ENCODE measurements at places on chromosomes 7 and 10. TPM values are rescaled to one million over a fixed set of nuclear protein-coding genes. Genes with fewer than 3 reads are reported as not detected.

DNA sequence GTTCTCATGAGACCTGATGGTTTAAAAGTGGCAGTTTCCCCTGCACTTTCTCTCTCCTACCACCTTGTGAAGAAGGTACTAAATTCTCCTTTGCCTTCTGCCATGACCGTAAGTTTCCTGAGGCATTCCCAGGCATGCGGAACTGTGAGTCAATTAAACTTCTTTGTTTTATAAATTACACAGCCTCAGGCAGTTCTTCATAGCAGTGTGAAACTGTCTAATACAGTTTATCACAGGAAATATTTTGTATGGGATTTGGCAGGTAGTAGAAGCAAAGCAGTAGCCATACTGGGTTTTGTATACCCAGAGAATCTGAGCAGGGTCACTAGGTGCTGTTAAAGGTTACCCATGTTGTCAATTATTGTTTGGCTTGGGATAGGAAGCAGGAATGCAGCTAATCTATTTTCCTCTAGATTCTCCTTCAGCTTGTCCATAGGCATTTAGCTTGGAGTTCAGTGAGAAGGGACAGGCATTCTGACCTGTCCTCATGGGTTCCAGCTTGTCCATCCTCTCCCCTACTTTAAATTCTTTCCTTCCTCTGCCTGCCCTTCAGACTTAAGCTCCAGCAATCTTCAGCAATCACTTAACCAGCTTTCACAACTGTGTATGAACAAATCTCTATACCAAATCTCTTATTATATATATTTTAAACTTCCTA lies 186.7 kb downstream of the PCLO start:
- DNase-seq, result no peak

DNA sequence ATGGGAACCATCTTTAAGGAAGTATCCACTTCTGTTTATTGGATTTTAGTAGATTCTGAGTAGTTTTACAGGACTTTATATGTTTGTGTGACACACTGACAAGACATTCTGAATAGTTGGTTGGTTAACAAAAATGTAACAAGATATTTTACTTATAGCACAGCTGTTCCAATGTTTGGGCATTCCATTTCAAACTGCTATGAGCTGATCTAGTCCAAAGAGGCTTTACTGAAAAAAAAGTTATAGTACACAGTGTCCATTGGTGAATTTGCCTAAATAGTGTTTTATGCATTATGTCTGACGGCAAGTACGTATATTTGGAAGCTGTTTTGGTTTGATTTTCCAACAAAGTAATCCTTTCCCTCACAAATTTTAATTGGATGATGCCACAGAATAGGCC lies 99.1 kb downstream of the SAMD9 start:
- DNase-seq, result no peak

DNA sequence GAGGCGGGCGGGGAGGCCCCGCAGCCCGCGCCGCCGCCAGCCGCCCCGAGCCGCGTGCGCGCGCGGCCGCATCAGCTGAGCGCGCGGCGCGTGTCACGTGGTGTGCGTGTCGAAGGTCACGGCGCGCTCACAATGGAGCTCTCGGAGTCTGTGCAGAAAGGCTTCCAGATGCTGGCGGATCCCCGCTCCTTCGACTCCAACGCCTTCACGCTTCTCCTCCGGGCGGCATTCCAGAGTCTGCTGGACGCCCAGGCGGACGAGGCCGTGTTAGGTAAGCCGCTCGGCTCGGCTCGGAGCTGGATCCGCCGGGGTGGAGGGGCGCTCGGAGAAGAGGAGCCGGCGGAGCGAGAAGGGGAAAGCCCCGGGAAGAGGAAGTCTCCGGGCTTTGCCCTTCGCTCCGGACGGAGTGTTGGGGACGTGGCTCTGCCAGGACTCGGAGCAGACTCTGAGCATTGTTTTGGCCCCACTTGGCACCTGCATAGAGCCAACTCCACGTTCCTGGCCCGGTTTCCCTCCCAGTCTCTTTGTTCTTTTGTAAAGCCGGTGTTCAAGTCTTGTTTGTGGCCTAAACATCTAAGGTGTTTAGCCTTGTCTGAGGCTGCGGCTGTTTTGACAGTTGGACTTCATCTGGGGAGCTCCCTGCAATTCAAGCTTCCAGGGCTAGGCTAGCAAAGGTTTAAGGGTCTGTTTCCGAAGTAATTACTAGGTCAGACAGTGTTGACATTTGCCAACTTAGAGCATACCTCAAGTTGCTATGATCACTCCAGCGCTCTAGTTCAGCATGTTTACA lies at the start of gene COMMD3:
TSS of gene COMMD3 (plus strand) at position 103 of the 790 bp plus-strand sequence. CDS start at position 133, 30 bp downstream.
- DNase-seq, result peak; percentile 91

DNA sequence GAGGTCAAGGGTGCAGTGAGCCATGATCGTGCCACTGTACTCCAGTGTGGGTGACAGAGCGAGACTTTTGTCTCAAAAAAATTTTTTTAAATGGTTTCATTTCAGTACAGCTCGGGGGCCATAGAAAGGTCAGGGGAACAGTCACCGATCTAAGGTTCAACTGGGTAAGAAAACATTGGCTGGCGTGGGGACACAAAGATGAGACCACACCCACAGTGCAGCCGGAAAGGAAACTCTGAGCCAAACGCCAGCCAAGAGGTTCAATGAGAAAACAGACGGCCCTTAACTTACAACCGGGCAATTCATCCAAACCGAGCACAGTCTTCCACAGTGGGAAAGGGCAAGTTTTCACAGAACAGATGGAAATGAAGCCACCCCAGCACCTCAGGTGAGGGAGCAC lies 65.1 kb downstream of the SLC37A3 start:
- DNase-seq, result no peak

DNA sequence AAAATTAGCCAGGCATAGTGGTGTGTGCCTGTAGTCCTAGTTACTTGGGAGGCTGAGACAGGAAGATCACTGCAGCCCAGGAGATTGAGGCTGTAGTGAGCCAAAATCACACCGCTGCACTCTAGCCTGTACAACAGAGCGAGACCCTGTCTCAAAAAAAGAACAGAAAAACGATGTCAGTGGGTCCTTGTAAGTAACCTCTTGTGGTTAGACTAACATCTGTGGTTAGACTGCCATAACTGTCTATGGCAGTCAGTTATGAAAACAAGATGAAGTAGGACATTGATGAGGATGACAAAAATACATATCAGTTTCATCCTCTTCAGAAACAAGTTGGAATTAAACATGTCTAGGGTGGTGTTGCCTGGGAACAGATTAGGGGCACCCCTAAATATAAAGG lies 53.3 kb downstream of the AKAP9 start:
- DNase-seq, result no peak

DNA sequence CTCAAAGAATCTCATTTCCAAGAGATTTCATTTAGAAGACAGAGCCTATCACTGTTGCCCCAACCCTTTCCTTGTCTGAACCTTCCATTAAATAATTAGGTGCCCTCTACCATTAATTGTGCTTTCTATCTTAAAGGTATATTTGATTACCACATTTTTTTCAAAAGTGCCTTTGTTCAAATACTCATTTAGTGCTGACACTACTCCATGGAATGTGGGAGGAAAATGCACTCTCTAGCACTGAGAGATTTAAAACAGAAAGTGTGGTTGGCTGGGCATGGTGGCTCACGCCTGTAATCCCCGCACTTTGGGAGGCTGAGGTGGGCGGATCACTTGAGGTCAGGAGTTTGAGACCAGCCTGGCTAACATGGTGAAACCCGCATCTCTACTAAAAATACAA lies 119.8 kb downstream of the CACNA2D1 start:
- DNase-seq, result no peak

Gene ASIC3
- 1.2 TPM for total RNA-seq

Gene SORCS3
- not detected for total RNA-seq

Data from right lobe of liver (tissue), 6 donors.